ENCODE measurements at places on chromosomes 7 and 10.

GRCh38 chr7:156104501-156105336, 292.5 kb upstream of the SHH start:
- DNase-seq, result no peak

DNA sequence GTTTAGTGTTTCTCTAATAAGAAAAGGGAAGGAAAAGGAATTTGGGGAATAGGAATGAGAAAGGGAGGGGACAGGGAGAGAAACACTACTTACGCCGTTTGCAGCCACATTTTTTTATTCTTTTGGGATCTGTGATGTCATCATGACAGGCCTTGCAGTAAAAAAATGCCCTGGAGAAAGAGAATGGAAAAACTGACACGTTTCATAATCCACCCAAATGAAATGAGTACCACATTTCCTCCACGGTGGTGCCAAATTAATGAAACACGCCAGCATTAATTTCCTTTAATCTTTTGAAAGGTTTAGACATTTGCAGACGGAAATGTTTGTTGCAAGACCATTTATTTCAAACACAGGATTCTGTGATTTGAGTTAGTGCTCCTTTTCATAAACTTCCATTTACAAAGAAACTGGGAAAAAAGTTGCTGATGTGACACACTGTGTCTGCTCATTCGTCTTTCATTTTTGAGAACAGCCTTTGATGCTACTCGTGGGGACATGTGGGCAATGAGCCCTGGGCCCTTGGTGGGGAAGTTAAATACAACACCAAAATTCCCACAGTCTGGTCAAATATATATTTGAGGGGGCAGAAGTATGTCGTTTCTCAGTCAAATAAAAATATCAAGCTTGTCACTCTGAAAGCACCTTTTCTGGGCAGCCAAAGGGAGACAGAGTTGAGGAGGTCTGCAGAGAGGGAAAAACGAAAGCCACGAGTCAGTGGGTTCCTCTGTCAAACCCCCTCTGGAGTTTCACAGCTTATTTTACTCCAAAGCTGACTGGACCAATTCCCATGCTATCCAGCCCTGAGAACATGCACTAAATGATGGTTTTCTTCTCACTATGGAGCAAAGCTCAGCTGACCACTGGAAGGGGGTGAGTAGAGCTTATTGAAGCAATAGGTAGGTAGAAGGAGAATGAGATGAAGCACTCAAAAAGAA, 625.5 kb downstream of the KCNMA1 start:
- no peak for DNase-seq

DNA sequence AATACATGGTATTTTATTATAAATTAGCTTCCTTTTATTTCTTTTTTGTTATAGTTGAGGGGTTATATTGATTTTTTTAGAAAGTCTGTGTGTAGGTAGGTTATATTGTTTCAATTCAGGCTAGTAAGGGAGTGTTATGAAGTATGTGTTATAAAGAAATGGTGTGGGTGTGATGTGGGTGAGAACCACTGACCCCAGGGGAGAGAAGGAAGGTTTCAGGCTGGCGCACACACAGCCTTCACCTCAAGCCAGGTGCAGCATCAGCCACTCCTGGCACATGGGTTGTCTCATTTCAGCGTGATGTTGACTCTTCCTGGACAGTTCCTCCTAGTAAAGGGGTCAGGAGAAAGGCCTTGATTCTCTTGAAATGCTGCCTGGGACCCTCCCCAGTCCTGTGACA, 291.3 kb downstream of the POU6F2 start:
- no peak for DNase-seq

GRCh38 chr7:110918949-110919548, 171.9 kb upstream of the LRRN3 start:
- DNase-seq, result no peak

- DNase-seq, result no peak
These were observed 36.0 kb downstream of the NUDT1 start for GRCh38 chr7:2278026-2278425.

GRCh38 chr10:94412449-94412848, 10.1 kb downstream of the TBC1D12 start:
- no peak for DNase-seq

DNA sequence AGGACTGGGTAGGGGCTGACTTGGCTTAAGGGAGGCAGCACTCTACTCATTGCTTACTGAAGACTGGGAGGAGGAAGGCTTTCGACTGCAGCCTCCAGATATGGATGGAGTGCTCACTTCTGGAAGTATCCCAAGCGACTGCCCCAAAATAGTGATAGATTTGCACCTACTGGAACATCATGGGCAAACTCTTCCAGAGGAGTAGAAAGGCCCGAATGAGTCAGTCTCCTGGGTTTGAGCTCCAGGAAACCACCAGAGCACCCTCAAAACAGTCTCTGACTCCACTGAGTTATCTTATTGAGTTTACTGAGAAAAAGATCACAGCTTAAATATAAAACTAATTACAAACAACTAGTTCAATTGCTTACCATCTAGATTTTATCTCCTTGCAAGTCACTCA, 37.2 kb upstream of the PDLIM1 start:
- DNase-seq, result no peak

- no peak for DNase-seq
These were observed 35.4 kb downstream of the CTTNBP2 start for GRCh38 chr7:117837841-117838240.

GRCh38 chr7:5383314-5384098, 40.1 kb downstream of the TNRC18 start:
- DNase-seq, result no peak

DNA sequence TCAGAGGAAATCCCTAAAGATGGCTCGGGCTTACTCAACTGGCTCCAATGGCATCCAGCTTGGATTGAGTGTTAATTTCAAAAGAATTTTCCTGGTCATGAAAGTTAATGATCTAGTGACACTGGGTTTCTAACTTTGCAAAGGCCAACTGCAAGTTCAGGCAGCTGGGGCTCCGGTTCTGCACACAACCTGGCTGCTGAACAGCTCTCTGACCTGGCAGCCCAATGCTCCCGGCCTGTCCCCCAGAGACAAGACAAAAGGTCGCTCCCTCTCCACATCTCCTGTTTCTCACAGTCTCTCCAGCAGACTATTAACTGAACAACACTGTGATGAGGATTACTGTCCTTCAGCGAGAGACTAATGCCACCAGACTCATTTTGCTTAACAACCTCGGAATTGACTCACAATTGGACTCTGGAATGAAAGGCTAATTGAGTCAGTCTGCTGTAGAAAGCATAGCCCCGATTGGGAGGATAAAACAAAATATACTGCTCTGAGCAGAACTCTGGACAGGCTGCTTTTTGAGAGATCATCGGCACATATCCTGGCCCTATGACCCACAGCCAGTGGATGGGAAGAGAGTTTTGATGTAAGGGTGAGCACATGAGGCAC, 174.5 kb downstream of the GFRA1 start:
- DNase-seq, result no peak

DNA sequence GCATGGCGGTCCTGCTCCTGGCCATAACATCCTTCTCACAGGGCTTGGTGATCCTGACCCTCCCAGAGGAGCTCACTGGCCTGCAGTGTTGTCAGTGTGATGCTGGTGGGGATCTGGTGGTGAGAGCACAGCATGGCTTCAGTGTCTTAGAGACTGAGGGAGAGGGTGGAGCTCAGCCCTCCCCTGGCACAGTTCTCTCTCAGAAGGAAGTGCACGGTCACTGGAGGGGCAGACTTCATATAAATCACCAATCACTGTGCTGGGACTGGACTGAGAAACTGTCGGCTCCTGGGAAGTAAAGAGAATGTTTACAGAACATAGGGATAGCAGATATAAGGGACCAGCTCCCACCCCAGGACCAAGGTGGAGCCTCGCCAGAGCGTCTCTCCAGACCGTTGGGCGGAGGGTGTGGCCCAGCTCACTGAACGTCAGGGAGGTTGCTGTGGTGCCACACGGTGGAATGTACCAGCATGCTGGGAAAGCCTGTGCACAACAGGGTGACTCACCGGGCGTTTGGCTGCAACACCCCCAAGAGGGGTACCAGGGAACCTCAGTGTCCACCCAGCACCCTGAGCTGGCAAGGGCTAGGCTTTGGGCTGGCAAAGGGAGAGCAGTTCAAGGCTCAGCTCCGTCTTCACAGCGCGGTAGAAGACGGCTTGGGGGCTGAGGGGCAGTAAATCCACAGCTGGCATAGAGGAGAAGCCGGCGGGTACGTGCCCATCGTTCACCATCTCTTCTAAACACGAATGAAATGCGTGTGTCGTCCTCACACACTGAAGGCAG, 8.8 kb upstream of the GET4 start:
- DNase-seq, result no peak

DNA sequence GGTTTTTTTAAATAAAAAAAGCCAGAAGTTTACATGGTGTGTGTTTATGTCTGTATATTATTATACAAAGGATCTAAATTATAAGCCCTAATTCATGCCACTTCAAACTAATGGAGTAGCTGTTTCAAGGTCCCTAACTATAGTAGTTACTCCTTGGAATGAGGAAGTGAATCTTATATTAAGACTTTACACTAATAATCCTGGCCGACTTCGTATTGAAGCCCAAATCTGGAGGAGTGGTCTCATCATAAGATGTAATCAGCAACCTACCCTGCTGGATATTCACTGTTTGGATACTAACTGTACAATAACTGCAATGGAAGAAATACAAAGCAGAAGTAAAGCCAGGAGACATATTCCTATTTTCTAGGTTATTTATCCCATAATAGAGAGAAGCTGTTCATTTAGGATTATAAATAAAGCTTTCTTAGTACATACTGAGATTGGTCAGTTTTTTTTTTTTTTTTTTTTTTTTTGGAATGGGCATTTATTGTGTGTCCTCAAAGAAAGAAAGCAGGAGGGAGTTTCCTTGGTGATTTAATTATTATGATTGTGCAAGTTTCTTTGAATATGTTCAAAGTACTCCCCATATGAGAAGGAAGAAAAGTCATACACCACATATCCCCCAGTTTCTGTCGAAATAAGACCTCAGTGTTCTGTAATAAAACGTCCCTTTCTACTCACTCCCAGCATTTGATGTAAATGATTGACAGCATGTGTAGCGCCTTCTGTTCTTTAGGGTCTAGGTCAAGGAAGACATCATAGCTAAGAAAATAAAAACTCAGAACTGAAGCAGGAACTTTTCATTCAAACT, 397.8 kb downstream of the EXOC4 start:
- no peak for DNase-seq

DNA sequence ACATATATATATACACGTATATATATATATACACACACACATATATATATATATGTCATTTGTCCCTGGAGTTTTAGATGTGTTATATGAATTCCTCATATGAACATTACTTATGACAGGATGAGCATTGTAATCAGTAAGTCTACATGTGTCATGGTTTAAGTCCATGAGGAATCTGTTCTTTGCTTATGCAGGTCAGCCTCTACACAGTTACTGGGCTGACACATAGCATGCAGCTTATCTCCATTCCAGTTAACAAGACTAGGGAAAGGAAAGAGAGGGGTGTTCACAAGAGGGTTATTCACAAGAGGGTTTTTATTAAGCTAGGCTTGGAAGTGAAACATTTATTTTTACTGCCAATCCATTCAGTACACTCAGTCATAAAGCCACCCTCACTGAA, 226.7 kb downstream of the SNX13 start:
- DNase-seq, result no peak

GRCh38 chr10:63375458-63375857, 90.3 kb downstream of the JMJD1C start:
- DNase-seq, result no peak

DNA sequence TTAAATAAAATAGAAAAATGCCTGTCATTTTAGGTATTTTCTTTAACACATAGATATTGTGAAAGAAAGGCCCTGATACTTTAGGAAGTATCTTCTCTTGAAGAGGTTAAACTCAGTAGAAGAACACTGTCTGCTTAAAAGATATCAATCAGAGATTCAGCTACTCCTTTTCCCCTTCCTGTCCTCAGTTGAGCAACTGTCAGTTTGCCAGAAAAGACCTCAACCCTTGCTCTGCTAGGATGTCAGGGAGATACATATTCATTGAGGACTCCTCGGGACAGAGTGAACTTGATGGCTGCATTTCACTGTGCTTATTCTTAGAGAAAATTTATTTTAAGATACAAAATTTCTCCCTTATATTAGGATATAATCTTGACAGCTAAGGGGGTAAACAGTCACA, 173.6 kb upstream of the CACNA2D1 start:
- no peak for DNase-seq

- no peak for DNase-seq
These were observed 9.7 kb downstream of the IFIT3 start for GRCh38 chr10:89337484-89337883.

- DNase-seq, result no peak
These were observed 139.1 kb downstream of the SORCS3 start for GRCh38 chr10:104780165-104780564.

DNA sequence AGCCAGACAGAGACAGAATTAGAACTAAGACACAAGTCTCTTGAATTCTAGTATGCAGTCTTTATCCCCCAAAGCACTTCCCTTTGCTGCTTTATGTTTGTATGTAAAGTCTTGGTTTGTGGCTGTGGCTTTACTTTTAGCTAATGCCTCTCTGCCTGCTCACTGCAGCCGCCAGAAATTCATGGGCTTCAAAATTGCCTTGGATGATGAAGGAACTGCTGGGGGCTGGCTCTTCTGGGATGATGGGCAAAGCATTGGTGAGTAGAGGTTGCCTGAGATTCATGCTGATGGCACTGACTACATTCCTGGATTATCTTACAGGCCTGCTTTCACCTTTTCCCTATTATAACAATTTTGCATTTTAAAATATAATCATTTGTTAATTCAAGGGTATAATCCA, 10.9 kb upstream of the MGAM2 start:
- no peak for DNase-seq

- no peak for DNase-seq
These were observed 443.8 kb downstream of the MAGI2 start for GRCh38 chr7:79009647-79010046.

GRCh38 chr10:70590655-70591416, 11.7 kb downstream of the PRF1 start:
- no peak for DNase-seq

- no peak for DNase-seq
These were observed 168.6 kb upstream of the CSTF2T start for GRCh38 chr10:51867956-51868355.

DNA sequence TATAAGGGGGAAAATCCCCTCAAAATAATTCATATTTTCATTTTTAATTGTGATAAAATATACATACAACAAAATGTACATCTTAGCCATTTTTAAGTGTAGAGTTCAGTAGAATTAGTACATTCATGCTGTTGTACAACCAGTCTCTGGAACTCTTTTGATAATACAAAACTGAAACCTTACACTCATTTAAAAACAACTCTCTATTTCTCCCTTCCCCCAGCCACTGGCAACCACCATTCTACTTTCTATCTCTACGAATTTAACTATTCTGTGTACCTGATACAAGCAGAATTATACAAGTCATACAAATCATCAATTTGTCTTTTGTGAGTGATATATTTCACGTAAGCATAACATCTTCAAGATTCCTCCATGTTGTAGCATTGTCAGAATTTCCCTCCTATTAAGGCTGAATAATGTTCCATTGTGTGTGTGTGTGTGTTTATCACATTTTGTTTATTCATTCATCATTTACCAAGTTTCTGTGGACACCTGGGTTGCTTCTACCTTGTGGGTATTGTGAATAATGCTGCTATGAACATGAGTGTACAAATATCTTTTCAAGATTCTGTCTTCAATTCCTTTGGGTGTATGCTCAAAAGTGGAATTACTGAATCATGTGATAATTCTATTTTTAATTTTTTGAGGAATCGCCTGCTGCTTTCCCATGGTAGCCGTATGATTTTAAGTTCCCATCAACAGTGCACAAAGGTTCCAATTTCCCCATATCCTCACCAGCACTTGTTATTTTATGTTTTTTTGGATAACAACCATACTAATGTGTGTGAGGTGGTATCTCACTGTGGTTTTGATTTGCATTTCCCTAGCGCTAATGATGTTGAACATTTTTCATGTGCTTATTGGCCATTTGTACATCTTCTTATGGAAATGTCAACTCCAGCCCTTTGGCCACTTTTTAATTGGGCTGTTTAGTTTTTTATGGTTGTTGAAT, 4.7 kb upstream of the EBLN1 start:
- DNase-seq, result no peak
